ENCODE measurements at places on chromosomes 7 and 10. TPM values are rescaled to one million over a fixed set of nuclear protein-coding genes. Genes with fewer than 3 reads are reported as not detected.

DNA sequence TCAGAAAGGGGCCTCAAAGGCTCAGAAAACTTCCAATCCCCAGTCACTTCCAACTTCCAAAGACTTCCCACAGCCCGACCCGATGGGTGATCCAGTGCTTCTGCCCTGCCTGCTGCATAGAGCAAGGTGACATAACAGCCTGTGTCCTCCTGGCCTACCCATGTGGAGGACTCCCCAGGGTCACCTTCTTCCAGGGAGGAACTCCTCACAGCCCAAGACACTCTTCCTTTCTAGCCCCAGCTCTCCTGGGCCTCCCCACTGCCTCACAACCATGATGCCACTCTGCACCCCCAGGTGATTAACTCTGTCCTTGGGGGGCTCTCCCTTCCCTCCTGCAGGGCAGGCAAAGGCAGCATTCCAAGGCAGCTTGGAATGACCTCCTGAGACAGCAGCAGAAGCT is 158.4 kb upstream of the PDE1C start:
- DNase-seq = no peak

The IGFBP3 gene
- total RNA-seq = 884 TPM

DNA sequence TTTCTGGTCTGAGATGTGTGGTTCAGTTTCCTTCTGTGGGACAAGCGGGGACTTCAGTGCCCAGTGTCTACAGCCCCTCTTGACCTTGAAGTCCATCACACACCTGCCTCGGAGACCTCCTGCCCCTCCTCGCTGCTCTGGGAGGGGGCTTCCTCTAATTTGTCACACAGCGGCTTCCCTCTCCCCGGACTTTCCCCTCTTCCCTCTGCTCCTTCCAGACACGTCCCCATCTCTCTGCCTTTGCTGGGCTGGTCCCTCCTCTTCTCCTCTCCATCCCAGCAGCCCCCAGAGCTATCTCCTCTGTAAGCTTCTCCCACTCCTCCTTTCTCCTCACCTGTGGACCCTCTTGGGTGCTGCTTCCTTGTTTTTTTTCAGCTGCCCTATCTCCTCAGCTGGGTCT is 122.2 kb upstream of the SORCS3 start:
- no peak for DNase-seq

The PDE6C gene
- not detected for total RNA-seq

The SLC16A12 gene
- total RNA-seq = 1.2 TPM

DNA sequence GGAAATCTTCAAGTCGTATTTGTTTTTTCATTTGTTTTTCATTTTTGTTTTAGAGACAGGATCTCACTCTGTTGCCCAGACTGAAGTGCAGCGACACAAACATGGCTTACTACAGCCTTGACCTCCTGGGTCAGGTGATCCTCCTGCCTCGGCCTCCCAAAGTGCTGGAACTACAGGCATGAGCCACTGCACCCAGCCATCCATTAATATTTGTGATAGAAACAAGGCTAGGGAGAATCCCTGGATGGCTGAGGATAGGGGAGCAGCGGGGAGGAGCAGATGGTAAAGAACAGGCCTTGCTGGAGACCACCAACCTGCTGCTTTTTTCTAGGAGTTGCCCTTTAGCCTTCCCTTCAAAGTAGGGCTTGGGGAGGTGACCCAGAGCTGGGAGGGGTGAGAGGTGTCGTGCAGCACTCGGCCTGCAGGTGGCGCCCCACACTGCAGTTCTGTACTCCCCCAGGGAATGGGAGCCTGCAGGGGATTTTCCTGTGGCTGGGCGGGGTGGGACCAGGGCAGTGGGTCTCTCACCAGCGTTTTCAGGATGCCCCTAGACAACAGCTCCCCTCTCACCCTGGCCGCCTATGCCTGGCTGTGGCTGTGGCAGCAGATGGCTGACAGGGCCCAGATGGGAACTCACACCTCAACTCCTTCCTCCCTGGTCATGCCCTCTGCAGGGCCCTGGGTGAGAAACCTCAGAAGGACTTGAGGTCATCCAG is 12.6 kb upstream of the CDH23 start:
- no peak for DNase-seq

DNA sequence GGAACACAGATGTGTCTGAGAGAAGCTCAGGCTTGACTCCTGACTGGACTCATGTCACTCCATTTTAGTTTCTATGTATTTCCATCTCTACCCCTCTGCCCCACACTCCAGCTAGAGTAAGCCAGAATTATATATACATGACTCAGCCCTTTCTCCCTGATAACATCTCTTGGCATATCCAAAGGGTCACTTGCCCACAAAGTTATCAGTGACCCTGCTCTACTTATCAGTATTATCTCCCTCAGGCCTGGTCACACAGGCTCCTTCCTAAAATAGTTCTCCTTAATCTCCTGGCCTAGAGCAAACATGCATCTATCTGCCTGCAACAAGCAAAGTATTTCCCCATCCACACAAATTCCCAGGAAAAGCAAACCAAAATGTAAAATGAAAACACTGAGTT is 598.3 kb downstream of the SUGCT start:
- DNase-seq = no peak

DNA sequence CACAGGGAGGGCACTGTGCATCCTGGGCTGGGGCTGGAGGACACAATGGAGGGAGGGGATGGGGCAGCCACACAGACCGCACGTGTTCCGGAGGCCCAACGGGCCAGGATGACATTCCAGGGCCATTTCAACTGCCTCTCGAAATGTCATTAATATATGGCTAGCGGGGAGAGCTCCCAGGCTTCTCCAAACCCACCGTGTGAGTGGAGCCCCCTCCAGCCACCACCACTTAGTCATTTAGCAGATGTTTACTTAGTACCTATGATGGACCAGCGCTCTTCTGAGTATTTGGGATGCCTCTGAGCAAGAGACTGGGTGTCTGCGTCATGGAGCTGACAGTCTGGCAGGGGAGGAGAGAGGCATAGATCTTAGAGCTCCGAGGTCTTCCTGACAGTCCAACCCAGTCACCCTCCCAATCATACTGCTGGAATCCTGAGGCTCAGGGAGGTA is 107.3 kb downstream of the ZMIZ1 start:
- DNase-seq = no peak

The ADD3 gene
- 91.1 TPM for total RNA-seq

DNA sequence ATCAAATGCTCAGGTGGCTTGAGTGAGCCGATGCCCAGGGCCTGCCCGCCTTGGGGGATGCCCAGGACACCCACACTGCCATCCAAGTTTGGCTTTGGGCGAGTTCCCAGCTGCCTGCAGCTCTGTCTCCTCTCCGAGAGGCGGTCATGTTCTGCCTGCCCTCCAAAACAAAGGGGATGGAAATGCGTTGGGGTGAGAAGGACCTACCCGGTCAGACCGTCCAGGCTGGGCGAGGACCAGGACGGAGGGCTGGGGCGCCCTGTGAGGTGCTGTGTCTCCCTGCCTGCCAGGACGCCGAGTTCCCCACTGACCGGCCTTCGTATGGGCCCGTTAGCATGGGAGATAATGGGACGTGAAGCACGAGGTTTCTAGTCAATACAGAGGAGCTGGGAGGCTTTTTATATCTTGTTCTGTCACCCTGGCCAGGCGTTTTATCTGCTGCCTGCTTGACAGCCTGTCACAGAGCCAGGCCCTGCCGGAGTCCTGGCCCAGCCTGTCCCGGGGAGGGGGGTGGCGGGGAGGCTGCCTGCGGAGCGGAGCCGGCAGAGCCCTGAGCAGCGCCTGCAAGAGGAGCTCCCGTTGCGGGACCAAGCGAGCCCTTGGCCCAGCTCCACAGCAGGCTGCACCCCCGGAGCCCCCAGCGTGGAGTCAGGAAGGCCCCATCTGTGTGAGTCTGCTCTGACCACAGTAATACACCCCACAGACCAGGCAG is 22.0 kb upstream of the ELFN1 start:
- DNase-seq = no peak

DNA sequence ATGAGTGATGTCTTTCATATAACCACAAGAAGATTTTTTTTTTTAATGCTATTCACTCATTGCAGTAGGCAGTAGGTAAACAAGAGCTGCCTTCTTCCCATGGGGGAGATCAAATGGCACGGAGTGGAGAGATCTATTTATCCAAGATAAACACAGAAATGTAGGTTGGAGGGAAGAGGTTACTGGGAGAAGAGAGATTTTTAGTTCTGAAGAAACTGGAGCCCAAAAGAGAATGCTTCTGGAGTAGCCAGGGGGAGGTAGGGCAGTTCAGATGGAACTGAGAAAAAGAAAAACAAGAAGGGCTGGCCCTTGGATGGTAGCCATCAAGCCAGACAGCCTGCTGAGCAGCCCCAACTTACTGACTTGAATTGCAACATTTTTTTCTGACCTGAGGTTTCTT is 270.1 kb upstream of the TPK1 start:
- no peak for DNase-seq

DNA sequence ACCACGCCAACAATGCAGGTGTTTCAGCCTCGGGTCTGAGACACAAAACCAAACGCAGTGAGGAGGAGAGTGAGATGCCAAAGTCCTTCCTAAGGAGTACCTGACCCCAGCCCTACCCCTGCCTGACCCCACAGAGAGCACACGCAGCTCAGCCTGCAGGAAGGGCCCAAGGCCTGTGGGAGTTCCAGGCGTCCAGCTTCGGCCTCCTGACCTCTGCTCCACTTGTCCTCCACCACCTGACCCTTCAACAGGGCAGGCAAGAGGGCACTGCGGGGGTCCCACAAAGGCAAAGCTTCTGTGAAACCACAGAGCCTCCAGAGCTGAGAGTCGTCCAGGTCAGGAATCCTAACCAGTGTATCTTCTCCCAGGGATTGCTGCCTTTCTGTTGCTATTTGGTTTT is 122.0 kb upstream of the PPP2R2D start:
- no peak for DNase-seq

GRCh38 chr7:106375499-106375898 is 90.7 kb upstream of the NAMPT start:
- no peak for DNase-seq

DNA sequence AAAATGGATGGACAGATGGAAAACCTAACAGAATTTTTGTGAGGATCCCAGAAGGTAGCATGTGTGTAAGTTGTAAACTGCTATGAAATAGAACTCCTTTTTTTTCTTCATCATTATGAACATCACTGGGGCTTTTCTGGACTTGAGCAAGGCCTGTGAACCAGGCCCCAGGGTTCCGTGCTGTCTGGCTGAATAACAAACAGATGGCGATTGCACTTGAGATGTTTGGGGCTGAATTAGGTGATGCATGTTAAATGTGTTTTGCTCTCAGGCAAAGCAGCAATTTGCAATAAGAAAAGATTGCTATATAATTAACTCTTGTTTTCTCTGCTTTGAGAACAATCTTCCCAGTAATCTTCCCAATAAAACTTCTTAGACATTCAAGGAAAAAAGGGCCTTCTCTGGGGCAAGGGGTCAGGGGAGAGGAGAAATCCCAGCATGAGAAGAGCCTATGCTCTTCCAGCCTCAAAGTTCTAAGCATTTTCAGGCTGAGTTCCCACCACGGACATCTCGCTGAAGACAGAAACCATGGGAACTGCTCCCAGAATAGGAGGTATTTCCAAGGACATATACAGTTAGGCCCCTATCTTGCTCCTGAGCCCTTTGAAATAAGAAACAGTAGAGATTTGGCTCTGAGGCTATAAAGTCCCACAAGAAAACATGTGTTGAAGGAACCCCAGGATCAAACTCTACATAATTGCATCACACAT is 98.7 kb downstream of the ITIH5 start:
- no peak for DNase-seq

GRCh38 chr7:47478017-47478344 is 103.9 kb downstream of the TNS3 start:
- DNase-seq = no peak

The VGF gene
- total RNA-seq = not detected

DNA sequence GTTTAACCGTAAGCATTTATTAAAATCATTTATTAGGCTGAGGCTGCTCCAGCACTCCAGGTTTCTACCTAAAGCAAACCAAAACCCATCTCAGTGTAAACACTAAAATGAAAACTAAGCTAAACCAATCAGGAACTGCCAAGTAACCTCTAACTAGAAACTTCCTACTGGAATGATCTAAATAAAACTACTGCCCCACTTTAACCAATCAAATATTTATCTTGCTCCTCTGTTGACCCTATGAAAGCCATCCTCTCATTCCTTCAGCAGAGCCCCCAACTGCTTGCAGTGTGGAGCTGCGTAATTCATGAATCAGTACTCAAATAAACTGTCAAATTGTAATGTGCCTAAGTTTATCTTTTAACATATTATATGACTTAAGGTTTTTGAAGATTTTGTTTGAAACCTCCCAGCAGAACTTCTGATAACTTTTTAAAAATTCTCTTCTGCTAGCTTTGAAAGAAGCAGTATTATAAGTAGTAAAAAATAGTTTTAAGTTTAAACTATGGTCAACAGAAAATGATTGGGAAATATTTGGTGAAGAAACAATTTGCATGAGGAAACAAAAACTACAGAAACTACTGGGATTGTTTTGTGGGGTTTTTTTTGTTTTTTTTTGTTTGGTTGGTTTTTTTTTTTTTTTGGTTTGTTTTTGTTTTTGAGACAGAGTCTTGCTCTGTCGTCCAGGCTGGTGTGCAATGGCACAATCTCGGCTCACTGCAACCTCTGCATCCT is 47.4 kb downstream of the GPR37 start:
- DNase-seq = no peak

The ATOH7 gene
- total RNA-seq = not detected

DNA sequence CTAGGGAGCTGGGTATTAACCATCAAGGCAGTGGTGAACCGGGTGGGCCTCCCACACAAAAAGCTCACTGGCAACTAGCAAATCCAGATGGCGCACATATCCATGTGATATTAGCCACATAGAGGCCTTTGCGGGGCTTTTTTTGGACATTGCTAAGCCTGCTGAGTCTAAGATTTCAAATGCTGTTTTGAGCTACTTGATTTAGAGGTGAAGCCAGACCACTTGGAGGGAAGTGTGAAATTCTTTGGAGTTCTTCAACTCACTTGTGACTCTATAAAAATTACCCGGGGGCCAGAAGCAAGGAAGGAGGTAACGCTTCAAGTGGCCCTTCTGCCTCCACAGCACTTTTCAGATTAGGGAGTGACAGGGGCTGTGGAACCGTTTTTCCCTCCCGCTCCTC is 619.8 kb upstream of the GALNT17 start:
- no peak for DNase-seq

DNA sequence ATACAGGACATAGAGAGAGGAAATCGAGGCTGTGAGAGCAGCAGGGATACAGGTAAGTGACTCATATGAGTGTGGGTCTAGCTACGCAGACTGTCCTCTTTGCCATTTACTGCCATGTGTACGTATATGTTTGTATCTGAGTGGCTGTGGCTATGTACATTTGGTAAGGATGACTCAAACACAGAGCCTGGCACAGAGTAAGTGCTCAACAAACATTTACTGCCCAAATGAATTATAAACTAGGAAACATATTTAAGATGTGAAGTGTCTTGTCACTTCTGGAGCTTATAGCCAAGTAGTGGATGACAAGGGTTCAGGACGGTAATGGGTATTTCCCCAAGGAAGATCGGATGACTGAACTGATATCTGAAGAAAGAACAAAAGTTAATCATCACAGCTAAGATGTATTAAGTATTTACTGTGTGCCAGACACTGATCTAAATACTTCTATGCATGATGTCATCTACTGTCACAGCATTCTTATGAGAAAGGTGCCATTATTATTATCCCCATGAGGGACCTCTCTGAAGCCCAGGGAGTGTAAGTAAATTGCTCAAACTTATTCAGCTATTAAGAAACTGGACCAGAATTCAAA is 6.0 kb downstream of the MRPL43 start:
- no peak for DNase-seq

The CPVL gene
- total RNA-seq = 21.0 TPM

- DNase-seq = no peak
These were observed at the start of gene HTRA1 for GRCh38 chr10:122461367-122461728. Gene HTRA1 (plus strand): TSS chr10:122461553. CDS start chr10:122461653, 100 bp downstream.
